Occipital lobe (tissue), 3 donors: ENCODE measurements at places on chromosomes 2 and 18. TPM values are rescaled to one million over a fixed set of nuclear protein-coding genes. Genes with fewer than 3 reads are reported as not detected.

GRCh38 chr18:74975001-74975400 lies 233.9 kb downstream of the PTGR3 start:
- DNase-seq = no peak

DNA sequence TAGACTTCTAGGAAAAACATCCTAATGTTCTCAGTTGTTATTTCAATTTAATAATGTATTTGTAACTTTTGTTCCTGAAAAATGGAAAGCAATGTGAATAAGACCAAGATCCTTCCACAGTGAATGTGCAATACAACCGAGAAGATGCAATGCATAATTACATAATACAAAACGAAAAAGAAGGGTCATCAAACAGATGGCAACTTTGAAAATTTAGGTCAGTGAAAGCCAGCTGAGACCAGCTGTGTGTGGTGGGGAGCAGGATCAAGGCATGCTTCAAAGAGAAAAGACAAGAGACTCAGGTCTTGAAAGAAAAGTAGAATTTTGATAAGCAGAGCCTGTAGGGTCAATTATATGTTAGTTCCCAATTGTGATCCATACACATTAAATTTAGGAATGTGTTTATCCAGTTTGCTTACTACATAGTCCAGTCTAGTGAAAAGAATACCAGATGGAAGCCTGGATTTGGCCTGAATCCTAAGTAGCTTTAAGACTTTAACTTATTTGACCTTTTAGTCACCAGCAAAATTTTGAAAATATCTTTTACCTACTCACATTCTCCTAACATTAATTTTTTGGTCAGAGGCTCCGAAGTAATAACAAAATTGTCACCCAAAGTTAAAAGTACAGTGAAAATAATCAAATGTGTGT lies 93.7 kb downstream of the COBLL1 start:
- no peak for DNase-seq

- DNase-seq = no peak
Measured at GRCh38 chr18:3914109-3914508, 464.1 kb downstream of the TGIF1 start.

- DNase-seq = no peak
Measured at GRCh38 chr2:60525899-60526298, 27.6 kb downstream of the BCL11A start.

The ALPP gene
- not detected for total RNA-seq

The LYPD6B gene
- 12.5 TPM for total RNA-seq
